ENCODE measurements at places on chromosomes 7 and 10. TPM values are rescaled to one million over a fixed set of nuclear protein-coding genes. Genes with fewer than 3 reads are reported as not detected.

DNA sequence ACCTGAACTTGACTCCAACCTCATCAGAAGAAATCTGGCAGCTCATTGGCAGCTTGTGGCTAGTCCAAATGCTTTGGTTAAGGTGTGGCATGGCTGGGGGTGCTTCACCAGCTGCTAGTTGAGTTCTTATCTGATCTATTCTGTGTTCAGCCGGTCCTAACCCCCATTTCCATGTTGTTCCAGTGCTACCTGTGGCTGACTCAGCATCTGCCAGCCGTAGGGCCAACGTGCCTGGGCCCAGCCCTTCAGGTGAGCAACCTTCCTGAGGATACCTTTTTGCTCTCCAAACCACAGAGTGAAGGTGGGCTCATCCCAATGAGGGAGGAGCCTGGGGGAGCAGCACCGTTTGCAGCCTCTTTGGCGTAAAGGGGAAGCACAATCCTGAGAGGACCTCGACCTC, 46.8 kb upstream of the C10orf120 start:
- H3K36me3 ChIP-seq, result no peaks in the 10 kb centered on the region
- H3K27ac ChIP-seq, result no peak overlapping the region
- DNase-seq, result no peak
- no peak overlapping the region for H3K4me3 ChIP-seq
- H3K4me1 ChIP-seq, result no peaks in the 10 kb centered on the region

- no peaks in the 10 kb centered on the region for H3K4me1 ChIP-seq
- peak overlapping the region; percentile 19 for H3K4me3 ChIP-seq
- no peaks in the 10 kb centered on the region for H3K36me3 ChIP-seq
- DNase-seq, result no peak
These were observed 645 bp upstream of the TFR2 start for GRCh38 chr7:100641860-100642533.

- DNase-seq, result no peak
- H3K27ac ChIP-seq, result peak overlapping the region; percentile 24
- peaks cover 19% of the 10 kb centered on the region for H3K4me1 ChIP-seq
These were observed 105.4 kb upstream of the LAMB4 start for GRCh38 chr7:108235451-108236061.

- no peaks in the 10 kb centered on the region for H3K36me3 ChIP-seq
- DNase-seq, result no peak
- H3K4me1 ChIP-seq, result no peaks in the 10 kb centered on the region
- H3K4me3 ChIP-seq, result no peak overlapping the region
- H3K27ac ChIP-seq, result no peak overlapping the region
These were observed 434.2 kb upstream of the POT1 start for GRCh38 chr7:125363873-125364272.

DNA sequence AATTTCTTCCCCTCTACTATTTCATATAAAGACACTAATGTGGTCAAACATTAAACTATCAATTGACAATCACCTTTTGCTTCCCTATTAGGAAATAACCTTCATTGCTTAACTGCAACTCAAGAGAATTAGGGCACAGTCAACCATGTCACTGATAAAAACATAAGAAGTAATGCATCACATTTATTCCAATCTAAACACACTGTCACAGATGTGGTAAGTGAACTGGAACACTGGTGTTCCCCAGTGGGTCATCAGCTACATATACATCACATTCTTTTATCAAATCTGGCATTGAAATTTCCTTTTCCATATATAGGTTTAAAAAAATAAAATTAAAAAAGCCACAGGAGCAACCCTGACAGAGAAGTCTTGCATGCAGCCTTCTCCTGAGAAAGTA, 3.7 kb downstream of the TRIL start:
- no peak overlapping the region for H3K4me3 ChIP-seq
- H3K36me3 ChIP-seq, result no peaks in the 10 kb centered on the region
- H3K27ac ChIP-seq, result no peak overlapping the region
- H3K4me1 ChIP-seq, result peaks cover 43% of the 10 kb centered on the region
- no peak for DNase-seq

DNA sequence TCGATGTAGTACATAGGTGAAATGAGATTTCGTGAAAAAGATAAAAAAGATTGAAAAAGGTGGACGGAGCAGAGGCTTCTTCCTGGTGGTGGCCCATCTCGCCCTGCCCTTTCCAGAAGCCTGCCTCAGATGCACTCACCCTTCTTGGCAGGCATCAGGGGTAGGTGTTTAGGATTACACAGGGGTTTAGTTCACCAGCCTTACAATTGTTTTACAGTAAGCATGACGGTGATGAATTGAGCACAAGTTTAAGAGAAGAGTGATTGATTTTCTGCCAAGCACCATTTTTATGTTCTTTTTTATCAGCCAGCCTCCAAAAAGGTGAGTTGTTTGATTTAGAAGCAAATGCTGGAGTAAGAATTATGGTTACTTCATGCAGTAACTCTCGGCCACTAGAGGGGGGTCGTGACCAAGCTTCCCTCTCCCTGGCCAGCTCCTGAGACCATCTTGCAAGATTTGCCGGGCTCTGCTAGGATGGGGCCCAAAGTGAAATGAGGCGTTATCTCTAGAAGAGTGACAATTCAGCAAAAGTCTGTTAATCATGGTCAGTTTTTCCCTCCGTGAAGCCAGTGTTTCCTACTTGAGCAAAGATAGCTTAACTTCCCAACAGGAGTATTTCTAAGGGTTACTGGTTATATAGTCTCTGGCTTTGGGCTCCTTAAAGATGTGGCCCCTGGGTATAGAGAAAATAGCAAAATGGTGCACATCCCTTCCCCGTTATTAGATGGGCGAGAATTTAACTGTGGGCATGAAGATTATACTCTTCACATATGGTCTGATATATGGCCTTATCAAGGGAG, 228.8 kb downstream of the BMPER start:
- no peaks in the 10 kb centered on the region for H3K27me3 ChIP-seq
- peak; percentile 47 for DNase-seq
- H3K4me1 ChIP-seq, result no peaks in the 10 kb centered on the region
- no peak overlapping the region for H3K4me3 ChIP-seq

DNA sequence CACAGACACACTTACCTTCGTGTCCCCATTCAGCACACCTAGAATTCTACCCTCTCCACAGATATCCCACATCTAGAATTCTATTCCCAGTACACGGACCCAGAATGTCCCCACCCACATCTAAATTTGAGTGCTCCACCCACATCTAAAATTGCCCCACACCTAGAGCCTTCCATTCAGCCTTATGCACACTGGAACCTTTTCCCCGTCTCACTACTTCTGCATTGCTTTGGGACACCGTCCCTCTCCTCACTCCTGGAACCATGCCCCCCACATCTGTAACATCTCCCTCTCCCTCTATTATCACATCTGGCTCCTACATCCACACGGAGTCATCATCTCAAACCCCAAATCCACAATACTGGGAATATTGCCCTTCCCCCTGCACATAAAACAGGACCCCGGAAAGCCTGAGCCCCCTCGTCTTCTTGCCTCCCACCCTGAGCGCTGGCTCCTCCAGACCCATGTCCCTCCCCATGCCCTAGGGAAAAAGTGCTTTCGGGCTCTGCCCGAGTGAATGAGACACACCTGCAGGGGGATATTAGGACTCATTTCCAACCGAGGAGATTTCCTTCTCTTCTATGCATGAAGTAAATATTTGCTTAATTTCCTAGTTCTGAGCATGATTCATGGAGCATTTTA, 125.8 kb upstream of the UNC5B start:
- no peaks in the 10 kb centered on the region for H3K27me3 ChIP-seq
- no peak overlapping the region for H3K27ac ChIP-seq
- H3K36me3 ChIP-seq, result no peaks in the 10 kb centered on the region
- H3K4me3 ChIP-seq, result no peak overlapping the region

LOXL4 gene
- 1.6 TPM for total RNA-seq

TUBB8 gene
- not detected for total RNA-seq

LIPK gene
- not detected for total RNA-seq

Data from Peyer's patch (tissue), 4 donors.